ENCODE measurements at places on chromosomes 12 and 14.

- DNase-seq: no peak
Measured at GRCh38 chr14:67537736-67538135, 4.6 kb downstream of the PLEKHH1 start.

- no peak for DNase-seq
Measured at GRCh38 chr12:112971248-112971647, 7.1 kb upstream of the OAS2 start.

GRCh38 chr14:100078997-100079725 lies 13.9 kb downstream of the EVL start:
- DNase-seq: peak; percentile 68

DNA sequence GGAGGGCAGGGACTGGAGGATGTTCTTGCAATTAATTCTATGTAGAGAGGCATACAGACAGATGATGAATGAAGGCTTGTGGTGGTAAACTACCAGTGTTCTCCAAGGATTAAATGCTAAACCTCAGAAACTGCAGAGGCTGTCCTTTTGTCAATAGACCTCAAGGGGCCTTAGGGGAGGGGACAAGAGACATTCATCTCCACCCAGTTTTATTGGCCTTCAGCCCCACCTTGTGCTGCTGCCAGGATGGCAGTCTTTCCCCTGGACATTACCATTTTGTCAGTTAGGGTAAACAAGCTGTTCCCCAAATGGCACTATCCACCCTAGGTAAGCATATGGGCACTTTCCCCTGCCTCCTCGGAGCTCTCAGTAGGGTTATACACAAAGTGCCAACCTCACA lies 4.9 kb upstream of the SMAGP start:
- no peak for DNase-seq

DNA sequence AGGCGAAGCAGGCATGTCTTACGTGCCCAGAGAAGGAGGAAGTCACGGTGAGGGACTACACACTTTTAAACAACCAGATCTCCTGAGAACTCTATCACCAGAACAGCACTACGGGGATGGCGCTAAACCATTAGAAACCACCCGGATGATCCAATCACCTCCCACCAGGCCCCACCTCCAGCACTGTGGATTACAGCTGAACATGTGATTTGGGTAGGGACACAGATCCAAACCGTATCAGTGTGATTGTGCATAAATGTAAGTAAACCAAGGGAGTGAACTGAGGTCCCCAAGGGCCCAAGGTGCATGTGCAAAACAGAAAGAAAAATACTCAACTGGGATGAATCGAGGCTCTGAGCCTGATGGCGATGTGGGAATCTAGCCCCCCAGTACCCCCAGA lies 134.2 kb downstream of the DICER1 start:
- DNase-seq: no peak

GRCh38 chr12:95956557-95957145 lies 13.5 kb downstream of the AMDHD1 start:
- no peak for DNase-seq

DNA sequence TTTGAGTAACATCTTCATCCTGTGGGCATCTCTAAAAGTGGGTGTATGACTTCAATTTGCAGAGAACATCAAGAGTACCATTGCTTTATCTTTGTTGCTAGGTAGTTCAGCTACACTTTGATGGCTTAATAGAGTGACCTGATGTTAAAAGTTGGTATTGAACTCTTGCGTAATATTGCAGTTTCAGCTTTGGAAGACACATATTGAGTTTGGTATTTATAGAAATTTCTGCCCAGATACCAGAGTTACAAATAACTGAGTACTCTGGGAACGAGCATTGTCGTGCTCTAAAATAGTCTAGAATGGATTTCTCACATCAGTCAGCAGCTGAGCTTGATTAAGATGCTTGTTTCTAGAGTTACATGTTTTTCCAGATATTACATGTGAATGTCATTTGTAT lies 24.8 kb upstream of the AKAP5 start:
- no peak for DNase-seq

DNA sequence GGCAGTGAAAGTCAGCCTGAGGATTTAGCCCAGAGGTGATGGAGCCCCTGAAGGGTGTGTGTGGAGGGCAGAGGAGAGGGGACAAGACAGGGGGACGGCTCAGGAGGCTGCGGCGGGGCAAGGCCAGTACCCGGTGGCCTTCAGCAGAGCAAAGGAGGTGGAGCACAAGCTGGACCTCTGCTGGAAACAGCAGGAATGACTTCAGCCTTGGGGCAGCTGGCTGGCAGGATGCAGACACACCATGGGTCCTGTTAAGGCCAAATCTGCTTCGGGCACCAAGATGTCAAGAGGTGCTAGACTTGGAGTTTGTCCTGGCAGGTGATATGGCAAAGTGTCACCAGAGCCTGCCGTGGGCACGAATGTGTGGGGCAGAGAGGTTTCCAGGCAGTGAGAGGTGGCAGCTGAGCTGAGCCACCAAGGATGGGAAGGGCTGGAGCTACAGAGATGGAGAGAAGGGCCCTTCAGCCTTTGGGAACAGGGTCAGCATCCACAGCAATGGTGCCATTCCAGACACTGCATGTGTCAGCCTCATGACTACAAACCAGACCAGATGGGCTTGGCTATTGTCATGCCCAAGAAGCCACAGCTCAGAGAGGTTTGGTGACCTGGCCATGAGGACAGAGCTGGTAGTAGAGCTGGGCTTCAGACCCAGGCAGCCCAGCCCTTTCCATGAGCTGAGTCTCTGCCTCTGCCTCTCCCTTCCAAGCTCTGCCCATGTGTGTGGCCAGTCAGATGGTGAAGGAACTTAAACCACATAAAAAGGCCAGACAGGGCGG lies 91.9 kb downstream of the LGMN start:
- no peak for DNase-seq

GRCh38 chr12:39173726-39174125 lies 268.3 kb upstream of the CPNE8 start:
- DNase-seq: no peak

DNA sequence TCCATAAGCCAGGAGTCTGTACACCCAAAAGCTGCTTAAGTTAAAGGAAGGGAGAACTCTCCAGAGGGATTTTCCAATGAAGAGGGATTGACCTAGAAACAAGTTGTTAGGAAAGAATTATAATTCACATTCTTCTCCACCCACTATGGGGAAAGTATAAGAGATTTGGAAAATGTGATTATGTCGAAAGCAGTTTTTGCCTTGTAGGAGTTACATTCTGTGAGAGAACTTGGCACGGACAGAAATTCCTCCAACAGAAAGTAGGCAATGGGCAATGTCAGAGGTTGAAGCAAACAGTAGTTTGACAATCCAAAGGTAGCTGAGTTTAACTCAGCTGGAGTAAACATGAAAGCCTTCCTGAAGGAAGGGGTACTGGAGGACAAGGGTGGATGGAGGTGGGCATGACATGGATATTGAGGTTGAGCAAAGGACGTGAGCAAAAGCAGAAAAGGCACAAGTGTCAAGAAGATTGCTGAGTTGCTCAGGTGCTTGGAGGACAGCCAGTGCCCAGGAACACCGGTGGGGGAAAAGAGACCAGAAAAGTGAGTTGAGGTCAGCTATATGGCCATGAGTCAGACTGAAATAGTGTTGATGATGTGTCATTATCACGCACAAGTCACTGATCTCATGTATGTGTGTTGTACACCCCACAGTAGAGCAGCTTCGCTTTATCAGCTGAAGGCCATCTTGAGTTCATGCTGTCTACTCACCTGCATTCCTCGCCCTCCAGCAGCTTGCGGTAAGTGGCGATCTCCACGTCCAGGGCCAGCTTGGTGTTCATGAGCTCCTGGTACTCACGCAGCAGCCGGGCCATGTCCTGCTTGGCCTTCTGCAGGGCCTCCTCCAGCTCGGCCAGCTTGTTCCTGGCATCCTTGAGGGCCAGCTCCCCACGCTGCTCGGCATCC lies 4.0 kb downstream of the KRT5 start:
- DNase-seq: no peak

GRCh38 chr14:89724628-89724960 lies 229.9 kb downstream of the EFCAB11 start:
- no peak for DNase-seq

DNA sequence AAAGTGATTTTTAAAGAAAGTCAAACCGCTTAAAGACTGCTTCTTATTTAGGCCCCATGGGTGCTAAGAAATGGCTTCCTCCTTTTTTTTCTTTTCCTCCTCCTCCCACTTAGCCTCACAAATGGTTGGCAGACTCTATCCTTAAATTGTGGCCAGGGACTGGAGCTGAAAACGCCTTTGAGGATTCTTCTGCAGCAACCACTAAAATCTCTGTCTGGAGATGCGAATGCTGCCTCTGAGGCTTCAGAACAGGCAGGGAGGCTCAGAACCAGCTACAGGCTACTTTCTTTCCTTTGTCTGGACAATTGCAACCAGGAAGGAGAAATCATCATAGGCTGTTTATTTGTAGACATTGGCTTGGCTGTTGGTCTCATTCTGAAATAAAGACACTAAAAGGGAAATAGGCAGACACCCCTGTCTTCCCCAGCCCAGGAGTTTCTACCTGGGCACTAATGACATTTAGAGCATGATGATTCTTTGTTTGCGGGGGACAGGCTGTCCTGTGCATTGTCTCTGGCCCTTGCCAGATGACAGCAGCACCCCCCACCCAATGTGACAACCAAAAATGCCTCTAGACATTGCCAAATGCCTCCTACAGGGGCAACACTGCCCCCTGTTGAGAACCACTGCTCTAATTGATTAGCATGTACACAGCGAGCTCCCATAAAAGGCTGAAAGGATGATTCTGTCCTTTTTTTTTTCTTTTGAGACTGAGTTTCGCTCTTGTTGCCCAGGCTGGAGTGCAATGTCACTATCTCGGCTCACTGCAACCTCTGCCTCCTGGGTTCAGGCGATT lies 50.3 kb downstream of the MAP1LC3B2 start:
- DNase-seq: no peak

- no peak for DNase-seq
Measured at GRCh38 chr14:56131865-56132833, 13.9 kb downstream of the PELI2 start.

DNA sequence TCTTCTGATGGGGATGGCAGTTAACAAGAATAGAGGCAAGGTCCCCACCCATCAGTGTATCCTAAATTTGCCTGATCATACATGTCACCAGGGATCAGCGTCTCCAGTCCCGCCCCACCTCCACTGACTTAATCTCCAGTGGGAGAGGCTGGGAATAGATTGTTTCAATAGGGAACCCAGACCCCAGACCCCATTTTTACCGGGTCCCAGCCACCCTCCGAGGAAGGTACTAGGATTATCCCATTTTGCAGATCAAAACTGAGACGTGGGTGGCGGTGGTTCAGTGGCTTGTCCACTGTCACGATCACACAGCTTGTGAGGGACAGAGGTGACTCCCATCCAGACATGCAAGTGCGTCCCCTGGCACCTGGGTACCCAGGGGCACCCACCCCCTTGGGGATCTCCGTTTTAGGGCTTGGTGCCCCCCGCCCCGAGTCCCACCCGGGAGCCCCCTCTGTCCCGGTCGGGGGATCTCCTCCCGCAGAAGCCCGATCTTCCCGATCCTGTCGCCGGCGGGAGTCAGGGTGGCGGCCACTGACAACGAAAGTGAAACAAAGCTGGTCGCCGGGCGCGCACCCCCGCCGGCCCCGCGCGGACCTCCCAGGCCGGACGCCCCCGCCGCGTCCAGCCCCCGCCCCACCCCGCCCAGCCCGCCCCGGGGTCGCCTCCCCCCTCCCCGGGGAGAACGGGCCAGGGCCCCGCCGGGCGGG lies 523 bp downstream of the WSB2 start:
- no peak for DNase-seq

DNA sequence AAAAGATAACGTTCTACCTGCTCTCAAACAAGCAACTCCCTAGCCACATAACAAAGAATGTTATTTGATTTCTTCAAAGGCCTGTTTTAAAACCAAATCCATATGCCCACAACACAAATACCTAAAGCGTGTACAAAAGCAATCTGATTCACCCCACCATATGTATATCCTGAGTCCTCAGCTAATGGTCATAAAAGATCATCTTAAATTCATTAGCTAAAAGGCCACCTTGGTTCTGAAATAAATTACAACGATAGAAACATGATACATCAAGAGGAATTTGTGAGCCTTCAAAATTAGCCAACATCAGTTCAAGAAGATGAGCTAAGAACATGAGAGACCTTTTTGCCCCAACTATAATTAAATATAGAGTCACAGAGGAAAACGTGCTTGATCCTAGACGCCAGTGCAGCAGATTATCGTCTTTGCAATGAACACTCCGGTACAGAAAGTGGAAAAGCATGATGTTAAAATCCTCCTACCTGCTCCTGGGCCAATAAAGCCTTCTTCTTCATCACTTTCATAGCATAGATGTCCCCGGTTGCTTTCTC lies 20.0 kb downstream of the CIT start:
- no peak for DNase-seq

GRCh38 chr14:70642303-70643235 lies 853 bp downstream of the TTC9 start:
- DNase-seq: no peak

DNA sequence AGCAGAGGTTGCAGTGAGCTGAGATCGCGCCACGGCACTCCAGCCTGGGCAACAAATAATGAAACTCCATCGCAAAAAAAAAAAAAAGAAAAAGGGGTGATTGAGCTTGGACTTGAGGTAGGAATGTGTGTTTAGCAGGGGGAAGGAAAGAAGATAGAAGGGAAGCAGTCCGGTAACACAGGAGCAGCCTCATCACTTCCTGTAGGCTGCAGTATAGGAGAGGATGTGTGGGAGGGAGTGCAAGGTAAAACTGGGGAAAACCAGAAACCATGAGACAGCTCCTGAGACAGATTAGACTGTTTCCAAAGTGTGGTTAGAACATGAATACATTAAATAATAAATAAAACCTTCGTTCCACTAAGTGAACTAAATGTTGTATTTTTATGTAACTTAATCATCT lies 49.2 kb downstream of the FGD4 start:
- no peak for DNase-seq

DNA sequence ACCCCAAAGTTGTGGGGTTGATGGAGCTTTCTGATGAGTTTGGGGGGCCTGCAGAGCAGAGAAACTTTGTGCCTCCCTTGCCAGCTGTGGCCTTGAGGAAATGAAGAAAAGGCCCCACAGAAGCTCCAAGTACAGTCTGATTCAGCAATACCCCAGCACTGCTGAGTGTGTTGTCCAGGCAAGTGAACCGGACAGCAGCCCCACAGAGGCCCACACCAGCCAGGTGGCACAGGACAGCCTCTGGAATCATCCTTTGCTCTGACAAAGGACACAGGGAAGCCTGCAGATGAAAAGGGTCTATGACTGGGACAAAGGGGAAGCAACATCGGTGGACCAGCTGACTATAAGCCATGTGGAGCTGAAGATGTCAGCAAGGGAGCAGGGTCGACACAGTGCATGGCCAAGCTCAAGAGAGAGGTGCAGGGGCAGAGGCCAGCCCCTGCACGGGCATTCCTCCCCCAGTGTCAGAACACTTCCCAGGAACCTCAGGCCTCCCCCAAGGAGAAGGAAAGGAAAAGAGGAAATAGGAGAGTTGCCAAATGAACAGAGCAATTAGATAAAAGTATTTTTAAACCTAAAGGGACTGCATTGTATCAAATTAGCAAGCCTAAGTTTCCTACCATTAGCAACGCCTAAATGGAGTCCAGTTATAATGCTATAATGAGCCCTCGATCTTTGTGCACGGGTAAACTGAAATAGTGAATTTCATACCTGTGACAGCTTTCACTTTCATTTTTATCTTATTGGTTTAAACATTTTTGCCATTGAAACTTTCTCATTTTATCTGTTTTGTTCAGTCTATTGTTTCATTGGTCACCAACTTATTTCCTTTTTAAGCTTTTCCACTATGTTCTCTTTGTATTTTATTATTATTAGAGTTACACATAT lies 46.3 kb upstream of the PTGDR start:
- DNase-seq: no peak

GRCh38 chr12:113245695-113246477 lies 24.6 kb downstream of the TPCN1 start:
- DNase-seq: peak; percentile 76
